Small intestine (tissue), 16 donors: ENCODE measurements at places on chromosomes 4 and X. TPM values are rescaled to one million over a fixed set of nuclear protein-coding genes. Genes with fewer than 3 reads are reported as not detected.

DNA sequence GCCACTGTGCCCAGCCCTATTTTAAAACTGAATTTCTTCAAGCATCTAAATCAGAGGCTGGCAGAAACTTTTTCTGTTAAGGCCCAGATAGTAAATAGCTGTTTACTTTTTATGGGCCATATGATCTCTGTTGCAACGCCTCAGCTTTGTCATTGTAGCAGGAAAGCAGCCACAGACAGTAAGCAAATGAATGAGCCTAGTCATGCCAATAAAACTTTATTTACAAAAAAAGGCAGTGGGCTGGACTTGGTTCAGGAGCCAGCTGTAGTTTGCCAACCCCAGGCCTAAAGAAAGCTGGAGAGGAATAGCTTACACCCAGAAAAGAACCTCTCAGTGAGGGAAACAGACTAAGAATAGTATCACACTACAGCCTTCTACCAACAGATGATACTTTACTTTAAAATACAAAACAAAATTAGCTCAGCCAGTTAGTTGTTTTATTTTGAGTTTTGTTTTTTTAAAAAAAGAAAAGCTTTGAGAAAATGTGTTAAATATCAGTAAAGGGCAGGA, 25.5 kb downstream of the CHST7 start:
- no peak overlapping the region for H3K27ac ChIP-seq
- H3K36me3 ChIP-seq: no peaks in the 10 kb centered on the region
- no peaks in the 10 kb centered on the region for H3K27me3 ChIP-seq
- no peaks in the 10 kb centered on the region for H3K4me1 ChIP-seq

DNA sequence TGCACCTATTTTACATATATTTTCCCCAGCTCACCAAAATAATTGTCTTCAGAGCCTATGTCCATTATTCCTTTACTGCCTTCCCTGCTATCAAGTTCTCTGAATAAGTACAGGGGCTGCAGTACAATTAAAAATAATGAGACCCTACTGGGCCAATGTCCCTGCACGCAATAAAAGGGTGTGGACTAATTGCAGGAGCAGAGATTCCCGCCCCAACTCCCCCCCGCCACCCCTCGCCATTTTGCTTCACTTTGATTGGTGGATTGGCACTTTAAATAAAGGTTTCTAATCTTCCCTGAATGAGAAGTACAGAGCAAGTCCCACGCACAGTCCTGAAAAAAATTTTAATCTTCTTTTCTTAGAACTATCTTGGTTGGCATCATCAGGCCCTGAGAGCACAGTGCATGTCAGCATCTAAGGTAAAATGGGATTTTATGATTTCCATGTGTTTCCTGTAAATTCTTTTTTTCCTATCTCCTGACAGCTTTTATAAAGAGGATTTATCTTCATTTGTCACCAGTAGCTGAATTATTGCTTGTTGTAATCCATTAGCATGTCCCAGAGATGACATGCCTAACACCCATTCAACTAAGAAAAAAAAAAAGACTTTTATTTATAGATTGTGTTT, at the start of gene AMBN:
Gene AMBN (plus strand): TSS at position 302 of the 628 bp plus-strand sequence. CDS start 103 bp downstream, at position 405.
- H3K27ac ChIP-seq: no peak within 1 kb of the TSS
- no peak within 1 kb of the TSS for H3K4me3 ChIP-seq
- no peaks in the 10 kb centered on the region for H3K4me1 ChIP-seq
- H3K36me3 ChIP-seq: no peaks in the 10 kb centered on the region

DNA sequence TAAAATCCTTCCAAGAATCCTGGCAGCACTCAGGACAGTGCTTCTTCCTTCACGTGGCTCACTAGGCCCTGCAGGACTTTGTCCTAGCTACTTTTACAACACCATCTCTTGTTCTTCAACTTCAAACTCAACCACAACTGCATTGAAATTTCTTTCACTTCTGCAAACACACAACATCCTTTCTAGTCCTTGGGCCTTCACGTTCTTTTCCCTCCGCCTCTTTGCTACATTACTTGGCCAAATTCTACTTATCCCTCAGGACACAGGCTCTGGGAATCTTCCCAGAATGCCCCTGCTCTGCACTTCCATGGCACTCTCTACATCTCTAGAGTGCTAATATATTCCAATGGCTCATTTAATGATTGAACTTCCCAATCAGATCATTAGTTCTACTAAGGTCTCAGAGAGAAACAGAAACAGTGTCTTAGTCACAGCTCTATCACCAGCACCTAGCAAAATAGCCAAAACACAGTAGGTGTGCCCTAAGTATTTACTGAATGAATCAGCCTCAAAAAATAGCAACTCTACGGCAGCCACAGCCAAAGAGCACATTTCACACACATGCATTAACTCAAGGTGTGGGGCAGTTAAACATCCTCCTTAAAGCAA, 73.3 kb downstream of the MANBA start:
- no peak overlapping the region for H3K4me3 ChIP-seq
- H3K27ac ChIP-seq: no peak overlapping the region
- no peak for DNase-seq
- H3K36me3 ChIP-seq: no peaks in the 10 kb centered on the region
- no peaks in the 10 kb centered on the region for H3K27me3 ChIP-seq
- no peaks in the 10 kb centered on the region for H3K4me1 ChIP-seq

GRCh38 chrX:49257846-49258748, 6.4 kb downstream of the FOXP3 start:
- no peak for DNase-seq
- no peak overlapping the region for H3K27ac ChIP-seq
- no peaks in the 10 kb centered on the region for H3K4me1 ChIP-seq
- no peaks in the 10 kb centered on the region for H3K36me3 ChIP-seq
- H3K4me3 ChIP-seq: no peak overlapping the region

Gene PARM1
- polyA plus RNA-seq: 13.4 TPM

Gene CXCL9
- 2.0 TPM for polyA plus RNA-seq
